ENCODE measurements at places on chromosomes 13 and 19.

GRCh38 chr13:24052547-24053518, 107.7 kb upstream of the SPATA13 start:
- no peak for DNase-seq

GRCh38 chr13:48492470-48493065, 40.3 kb downstream of the RCBTB2 start:
- no peak for DNase-seq

DNA sequence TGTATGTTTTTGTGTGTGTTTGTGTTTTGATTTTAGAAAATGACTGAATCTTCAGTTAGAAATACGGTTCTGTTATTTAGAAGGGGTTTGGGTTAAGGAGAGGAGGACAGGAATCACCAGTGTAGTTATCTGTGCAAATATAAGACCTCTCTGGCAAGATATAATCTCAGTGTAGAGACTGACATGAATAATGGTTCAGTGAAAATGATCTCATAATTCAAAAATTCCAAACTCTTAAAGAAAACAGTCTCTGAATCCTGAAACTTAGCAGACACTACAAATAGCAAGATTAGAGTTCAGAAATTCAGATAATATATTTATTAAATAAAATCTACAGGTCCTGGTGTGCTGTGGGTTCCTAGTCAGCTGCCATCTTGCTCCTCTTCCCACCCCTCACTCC, 73.5 kb downstream of the PDS5B start:
- DNase-seq, result no peak

DNA sequence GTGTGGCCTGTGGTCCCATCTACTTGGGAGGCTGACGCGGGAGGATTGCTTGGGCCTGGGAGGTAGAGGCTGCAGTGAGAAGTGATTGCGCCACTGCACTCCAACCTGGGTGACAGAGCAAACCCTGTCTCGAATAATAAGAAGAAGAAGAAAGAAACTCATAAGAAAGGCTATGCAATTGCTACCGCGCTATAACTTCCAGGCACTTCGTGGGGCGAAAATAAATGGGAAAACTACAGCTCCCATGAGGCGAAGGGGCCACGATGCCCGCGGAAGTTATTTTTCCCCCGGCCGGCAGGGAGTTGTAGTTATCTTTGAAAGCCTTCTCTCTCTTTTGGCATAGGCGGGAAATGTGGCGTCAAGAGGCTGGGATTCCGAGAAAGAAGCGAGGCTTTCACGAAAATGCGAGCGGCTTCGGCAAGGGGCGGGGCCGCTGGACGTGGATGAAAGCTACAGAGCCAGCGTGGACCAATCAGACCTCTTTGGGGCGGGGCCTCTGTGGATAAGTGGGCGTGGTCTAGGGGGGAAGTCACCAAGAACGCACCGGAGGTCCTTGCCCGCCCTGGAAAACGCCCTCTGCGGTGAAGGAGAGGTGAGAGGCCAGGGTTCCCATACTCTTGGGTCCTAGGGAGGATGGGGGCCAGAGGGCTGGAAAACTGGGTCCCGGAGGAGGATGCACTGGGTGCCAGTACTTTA, at the start of gene NUCB1:
Gene NUCB1, plus strand, starts transcription at position 532 of the 696 bp plus-strand sequence. CDS start 485 bp downstream, outside the sequence.
- DNase-seq, result peak; percentile 99

DNA sequence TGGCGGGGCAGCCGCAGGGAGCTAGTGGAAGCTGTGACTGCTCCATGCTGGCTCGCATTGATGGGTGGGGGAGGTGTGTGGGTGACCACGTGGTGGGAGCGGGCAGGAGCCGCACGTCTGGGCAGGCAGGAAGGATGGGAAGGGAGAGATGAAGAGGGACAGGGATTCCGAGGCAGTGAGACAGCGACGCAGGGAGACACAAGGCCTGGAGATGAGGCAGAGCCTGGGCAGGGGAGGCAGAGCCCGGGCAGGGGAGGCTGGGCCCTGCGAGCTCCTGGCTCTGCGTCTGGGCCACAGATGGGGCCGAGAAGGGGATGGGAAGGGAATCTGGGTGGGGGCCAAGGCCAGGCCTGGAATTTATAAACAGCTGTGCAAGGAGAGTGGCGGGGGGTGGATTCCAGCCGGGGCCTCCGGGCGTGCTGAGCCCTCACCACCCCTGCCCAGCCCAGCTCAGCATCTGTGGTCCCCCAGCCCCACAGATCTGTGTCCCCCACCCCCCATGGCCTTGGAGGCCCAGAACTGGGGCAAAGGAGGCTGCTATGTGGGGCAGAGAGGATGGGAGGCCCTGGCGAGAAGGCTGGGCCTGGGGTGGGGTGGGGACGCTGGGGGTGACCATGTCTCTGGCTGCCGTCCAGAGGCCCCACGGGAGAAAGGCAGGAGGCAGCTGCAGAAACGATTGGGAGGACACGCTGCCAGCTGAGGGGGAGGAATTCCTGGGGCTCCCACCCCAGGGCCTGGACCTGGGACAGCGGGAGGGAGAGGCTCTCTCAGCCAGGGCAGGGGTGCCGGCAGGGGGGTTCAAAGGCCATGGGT, 6.0 kb downstream of the EHD2 start:
- DNase-seq, result peak; percentile 60

DNA sequence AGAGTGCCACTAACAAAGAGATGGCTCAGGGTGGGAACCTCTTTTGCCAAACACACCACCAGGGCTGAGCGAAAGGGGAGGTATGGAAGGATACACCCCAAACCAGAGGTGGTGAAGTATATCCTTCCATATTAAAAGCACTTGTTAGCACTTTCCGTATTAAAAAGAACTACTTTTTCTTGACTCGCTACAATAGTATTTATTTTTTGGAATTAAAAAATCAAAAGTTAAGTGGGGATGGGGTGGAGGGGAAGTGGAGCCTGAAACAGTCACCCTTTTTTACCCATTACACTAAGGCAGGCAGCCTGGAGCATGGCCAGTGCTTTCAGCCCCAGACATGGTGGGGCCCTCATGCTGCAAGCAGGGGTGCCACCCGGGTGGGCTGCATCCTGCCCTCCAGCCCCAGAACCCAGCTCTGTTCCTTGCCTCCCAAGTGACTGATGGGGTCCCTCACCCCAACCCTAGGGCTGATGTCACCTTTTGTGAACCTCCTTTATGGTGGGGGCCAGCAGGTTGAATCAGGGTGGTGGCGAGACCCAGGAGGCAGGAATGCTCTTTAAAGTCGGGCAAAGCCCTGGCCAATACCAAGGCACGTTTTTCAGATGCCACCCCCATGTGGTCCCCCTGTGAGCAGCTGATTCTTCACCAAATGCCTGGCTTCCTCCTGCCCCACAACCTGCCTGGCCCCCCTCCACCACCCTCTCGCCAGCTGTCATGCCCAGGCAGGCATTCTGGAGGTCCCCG, 31.0 kb downstream of the LYL1 start:
- no peak for DNase-seq

DNA sequence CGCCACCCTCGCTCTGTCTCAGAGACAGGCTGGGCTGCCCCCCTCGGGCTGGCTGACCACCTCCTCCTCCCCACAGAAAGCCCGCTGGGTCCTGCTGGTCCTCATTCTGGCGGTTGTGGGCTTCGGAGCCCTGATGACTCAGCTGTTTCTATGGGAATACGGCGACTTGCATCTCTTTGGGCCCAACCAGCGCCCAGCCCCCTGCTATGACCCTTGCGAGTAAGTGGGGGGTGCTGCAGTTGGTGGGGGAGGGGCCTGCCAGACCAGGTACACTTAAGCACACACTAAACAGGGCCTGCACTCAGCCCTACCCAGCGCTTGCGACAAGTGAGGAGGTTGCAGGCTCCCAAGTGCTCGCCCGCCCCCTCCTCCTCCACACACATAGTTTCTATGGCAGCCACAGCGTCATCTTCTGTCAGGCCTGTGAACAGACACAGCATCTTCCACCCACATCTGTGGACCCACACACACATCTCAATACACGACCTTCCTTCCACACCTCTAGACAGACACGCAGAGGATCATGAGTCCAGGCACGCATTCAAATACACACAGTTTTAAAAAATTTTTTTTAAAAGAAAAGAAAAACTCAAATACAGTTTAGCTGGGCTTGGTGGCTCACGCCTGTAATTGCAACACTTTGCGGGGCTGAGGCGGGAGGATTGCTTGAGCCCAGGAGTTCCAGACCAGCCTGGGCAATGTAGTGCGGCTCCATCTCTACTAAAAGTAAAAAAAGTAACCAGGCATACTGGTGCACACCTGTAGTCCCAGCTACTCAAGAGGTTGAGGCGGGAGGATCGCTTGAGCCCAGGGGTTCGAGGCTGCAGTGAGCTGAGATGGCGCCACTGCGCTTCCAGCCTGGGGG, 18.4 kb downstream of the PLD3 start:
- peak; percentile 72 for DNase-seq

DNA sequence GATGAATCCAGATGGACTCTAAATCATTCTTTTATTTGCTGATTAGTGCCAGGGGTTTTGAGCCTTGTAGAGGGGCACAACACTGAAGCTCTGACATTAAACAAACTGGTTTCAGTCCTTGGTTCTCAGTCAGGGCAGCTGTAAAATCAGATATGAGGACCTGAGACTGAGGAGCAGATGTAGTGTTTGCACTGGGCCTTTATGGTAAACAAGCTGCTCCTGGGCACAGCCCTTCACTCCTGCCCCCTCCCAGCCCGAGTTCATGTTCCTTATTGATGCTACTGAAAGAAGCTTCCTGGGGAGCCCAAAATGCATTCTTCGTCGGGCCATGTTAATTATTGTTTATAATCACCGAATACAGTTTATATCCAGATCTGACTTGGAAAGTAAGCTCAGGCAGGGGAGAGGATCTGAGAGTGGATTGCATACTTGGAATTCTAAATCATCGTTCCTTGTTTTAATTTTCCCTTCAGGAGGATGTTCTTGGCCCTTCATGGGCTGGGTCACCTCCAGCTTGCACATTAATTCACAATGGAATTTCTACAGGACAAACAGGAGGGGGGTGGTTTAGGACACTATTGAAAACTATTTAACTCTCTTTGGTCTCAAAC, 213.5 kb downstream of the FGF9 start:
- DNase-seq, result peak; percentile 13

DNA sequence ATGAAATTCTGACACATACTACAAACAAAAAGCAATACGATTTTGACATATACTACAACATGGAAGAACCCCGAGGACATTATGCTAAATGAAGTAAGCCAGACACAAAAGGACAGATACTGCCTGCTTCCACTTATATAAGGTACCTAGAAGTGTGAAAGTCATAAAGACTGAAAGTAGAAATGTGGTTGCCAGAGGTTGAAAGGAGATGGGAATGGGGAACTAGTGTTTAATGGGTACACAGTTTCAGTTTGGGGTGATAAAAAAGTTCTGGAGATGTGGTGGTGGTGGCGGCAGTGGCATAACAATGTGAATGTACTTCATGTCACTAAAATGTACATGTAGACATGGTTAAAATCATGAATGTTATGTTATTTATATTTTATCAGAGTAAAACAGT, 12.1 kb upstream of the NDFIP2 start:
- DNase-seq, result no peak

- DNase-seq, result no peak
These were observed 62.7 kb downstream of the MICU2 start for GRCh38 chr13:21541271-21541670.

GRCh38 chr13:50697746-50698539, 145.5 kb downstream of the DLEU7 start:
- DNase-seq, result no peak

- DNase-seq, result no peak
These were observed 105.0 kb downstream of the DGKH start for GRCh38 chr13:42153199-42154113.

- DNase-seq, result peak; percentile 89
These were observed at the start of gene RCBTB1 for GRCh38 chr13:49585220-49586157. Gene RCBTB1, minus strand, starts transcription at chr13:49585558. Its CDS starts 18,279 bp downstream, at chr13:49567279.

DNA sequence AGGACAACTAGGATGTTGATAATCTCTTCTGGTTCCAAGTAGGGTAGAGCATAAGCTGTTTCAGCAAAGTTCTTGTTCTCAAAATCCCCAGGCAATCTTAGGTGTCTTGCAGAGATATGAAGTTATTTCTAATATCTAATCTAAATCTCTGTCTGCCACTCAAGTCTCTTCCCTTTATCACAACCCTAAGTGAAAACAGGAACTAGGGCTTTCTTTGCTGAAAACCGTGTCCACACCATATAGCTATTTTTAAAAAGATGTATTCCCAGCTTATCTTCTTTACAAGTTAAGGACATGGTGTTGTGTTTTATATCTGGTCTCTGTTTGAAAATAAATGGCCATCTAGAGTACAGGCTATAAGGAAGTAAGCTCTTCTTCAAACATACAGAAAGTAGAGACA, 11.3 kb upstream of the RNASEH2B start:
- DNase-seq, result no peak
